Renal cortical epithelial cell (primary cell): ENCODE measurements at places on chromosomes 13 and 19. TPM values are rescaled to one million over a fixed set of nuclear protein-coding genes. Genes with fewer than 3 reads are reported as not detected.

Gene UCHL3
- 66.5 and 126 TPM in 2 replicates for total RNA-seq

Gene KASH5
- not detected in 2 replicates for total RNA-seq

Gene CEACAM4
- not detected in 2 replicates for total RNA-seq

Gene LRFN3
- 0.52 and 6.3 TPM in 2 replicates for total RNA-seq

Gene ICAM5
- 0.40 and 1.6 TPM in 2 replicates for total RNA-seq
